ENCODE measurements at places on chromosomes 7 and 10. TPM values are rescaled to one million over a fixed set of nuclear protein-coding genes. Genes with fewer than 3 reads are reported as not detected.

DNA sequence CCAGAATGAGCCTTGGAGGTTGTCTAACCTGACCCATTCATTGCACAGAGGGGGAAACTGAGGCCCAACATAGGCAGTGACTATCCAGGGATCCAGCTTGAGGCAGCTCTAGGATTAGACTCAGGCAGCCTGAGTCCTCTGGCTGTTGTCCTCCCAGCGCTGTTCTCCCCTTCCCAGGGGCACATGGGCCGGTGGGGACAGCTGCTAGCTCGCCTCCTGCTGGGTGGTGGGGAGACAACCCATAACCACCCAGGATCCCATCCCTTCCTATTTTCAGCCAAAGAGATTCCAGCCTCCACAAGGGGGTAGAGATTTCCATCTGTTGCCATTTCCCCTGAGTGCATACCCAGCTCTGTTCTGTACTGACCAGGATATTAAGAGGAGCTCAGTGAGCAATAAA is 145.1 kb upstream of the GPR26 start:
- H3K36me3 ChIP-seq = no peaks in the 10 kb centered on the region
- H3K27me3 ChIP-seq = no peaks in the 10 kb centered on the region
- no peaks in the 10 kb centered on the region for H3K4me1 ChIP-seq
- no peak for DNase-seq
- H3K27ac ChIP-seq = no peak overlapping the region
- no peak overlapping the region for H3K4me3 ChIP-seq

DNA sequence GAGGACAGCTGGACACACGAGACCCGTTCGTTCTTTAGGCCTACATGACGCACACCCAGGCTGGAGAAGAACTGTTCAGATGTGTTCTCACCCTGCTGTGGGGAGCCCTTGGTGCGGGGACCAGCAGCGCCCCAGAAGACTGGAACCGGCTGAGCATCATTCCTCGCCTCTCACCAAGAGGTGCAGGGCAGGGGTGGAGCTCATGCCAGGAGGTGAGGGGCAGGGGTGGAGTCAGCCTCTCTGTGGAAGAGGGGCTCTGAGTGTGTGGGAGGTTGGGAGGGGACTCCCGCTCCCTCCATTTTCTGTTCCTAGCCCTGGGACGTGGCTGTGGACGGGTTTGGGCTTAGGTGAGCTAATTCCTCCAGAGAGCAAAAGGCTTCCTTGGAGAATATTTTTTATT is 66.0 kb upstream of the SHH start:
- no peaks in the 10 kb centered on the region for H3K4me1 ChIP-seq
- H3K4me3 ChIP-seq = no peak overlapping the region
- no peak overlapping the region for H3K27ac ChIP-seq
- H3K36me3 ChIP-seq = no peaks in the 10 kb centered on the region
- H3K27me3 ChIP-seq = peaks cover 4% of the 10 kb centered on the region
- DNase-seq = no peak

Gene FAM25G
- not detected for polyA plus RNA-seq

DNA sequence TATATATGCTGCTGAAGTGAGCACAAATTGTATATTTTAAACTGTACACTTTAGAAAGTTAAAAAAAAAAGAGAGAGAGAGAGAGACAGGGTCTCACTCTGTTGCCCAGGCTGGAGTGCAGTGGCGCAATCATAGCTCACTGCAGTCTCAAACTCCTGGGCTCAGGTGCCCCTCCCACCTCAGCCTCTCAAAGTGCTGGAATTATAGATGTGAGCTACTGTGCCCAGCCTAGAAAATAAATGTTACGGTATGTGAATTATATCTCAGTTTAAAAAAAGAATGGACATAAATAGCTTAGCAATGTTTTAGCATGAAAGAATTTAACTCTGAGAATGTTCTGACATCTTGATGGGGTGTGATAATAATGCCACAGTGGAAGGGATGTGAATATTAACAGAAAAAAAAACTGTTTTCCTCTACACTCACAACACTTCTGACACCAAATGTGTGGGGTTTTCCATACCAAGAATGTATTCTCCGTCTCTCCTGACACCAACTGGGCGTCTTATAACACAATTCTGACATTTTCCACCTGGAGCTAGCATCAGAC is 162.1 kb downstream of the PLCE1 start:
- H3K27me3 ChIP-seq = no peaks in the 10 kb centered on the region
- no peak overlapping the region for H3K27ac ChIP-seq
- no peaks in the 10 kb centered on the region for H3K4me1 ChIP-seq
- H3K36me3 ChIP-seq = no peaks in the 10 kb centered on the region

DNA sequence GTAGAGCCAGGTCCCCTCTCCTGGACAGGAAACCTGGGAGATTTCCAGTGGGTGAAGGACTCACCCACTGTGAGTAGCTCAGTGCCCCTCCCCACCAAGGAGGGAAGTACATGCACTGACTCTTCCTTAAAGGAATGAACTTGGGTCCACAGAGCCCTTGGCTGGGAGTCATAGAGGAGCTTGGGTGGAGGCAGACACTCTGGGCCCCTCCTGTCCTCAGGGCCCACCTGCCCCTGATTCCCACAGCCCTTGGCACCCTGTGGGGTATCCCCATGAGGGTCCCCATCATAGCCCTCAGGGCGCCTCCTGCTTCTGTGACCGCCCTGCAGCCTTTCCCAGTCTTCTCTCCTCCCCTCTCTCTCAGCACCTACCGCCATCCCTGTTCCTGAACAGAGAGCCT is 3.7 kb downstream of the EN2 start:
- no peak overlapping the region for H3K4me3 ChIP-seq
- H3K27ac ChIP-seq = no peak overlapping the region
- peaks cover 13% of the 10 kb centered on the region for H3K4me1 ChIP-seq

- H3K27ac ChIP-seq = no peak overlapping the region
- peaks cover 9% of the 10 kb centered on the region for H3K27me3 ChIP-seq
- no peak for DNase-seq
- peak overlapping the region; percentile 47 for H3K4me3 ChIP-seq
- H3K36me3 ChIP-seq = no peaks in the 10 kb centered on the region
Observed at GRCh38 chr7:12570168-12570533, 369 bp upstream of the SCIN start.

DNA sequence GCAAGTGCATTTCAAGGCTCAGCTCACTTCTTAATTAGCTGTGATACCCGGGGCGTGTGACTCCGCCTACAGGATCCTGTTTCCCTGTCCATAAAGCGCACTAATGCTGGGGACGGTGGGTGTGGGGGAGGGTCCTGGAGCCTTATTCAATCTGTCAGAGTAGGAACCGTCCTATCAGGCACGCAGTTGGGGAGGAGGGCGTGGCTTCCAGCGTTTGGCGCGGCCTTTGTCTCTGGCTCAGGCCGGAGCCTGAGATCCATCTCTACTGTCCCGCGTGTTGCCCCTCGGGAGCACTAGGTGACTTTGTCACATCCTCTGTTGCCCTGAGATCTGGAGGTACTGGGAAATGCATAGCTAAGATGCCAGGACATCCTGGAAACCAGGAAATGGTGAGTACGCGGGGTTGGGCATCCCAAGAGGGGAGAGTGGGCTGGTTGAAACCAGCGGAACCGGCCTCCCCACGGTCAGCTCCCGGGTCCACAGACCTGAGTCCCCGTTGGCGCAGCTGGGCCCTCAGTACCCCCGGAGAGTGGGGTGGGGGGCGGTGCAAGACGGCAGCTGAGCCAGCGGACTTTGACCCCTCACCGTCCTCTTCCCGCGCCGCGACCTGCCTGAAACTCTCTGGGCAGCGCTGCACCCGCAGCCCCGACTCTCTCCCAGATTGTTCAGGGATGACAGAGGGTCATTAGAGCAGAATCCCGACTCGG is 104.4 kb upstream of the ZNF92 start:
- peaks cover 11% of the 10 kb centered on the region for H3K4me1 ChIP-seq
- no peak overlapping the region for H3K27ac ChIP-seq

DNA sequence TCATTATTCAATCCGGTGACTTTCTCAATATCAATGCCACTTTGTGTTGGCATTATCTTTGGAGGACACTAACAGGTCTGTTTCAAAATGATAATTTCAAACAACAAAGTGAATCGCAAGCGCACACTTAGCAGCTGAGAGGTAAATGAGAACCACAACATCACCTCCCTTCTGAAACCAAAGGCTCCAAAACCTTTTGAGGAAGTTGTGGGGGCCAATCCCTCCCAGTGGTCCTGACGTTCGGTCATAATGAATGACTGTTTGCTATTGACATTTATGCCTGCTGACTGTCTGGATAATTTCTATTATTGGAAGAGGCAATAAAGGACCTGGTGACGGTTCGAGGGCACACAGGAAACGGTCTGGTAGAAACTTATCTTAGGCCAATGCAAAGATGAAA is 1.8 kb downstream of the ADARB2 start:
- H3K36me3 ChIP-seq = no peaks in the 10 kb centered on the region
- H3K27ac ChIP-seq = no peak overlapping the region
- peaks cover 11% of the 10 kb centered on the region for H3K27me3 ChIP-seq
- DNase-seq = no peak

Gene NKX2-3
- not detected for polyA plus RNA-seq

Gene CALCR
- not detected for polyA plus RNA-seq

GRCh38 chr7:83271212-83272099 is 108.8 kb upstream of the PCLO start:
- no peaks in the 10 kb centered on the region for H3K4me1 ChIP-seq
- DNase-seq = no peak
- no peaks in the 10 kb centered on the region for H3K36me3 ChIP-seq
- no peak overlapping the region for H3K27ac ChIP-seq
- H3K4me3 ChIP-seq = no peak overlapping the region
- no peaks in the 10 kb centered on the region for H3K27me3 ChIP-seq

GRCh38 chr7:49150486-49150885 is 226.1 kb downstream of the CDC14C start:
- H3K36me3 ChIP-seq = no peaks in the 10 kb centered on the region
- no peaks in the 10 kb centered on the region for H3K27me3 ChIP-seq
- H3K4me1 ChIP-seq = no peaks in the 10 kb centered on the region
- H3K4me3 ChIP-seq = no peak overlapping the region
- DNase-seq = no peak

GRCh38 chr7:2022737-2023250 is 210.0 kb downstream of the MAD1L1 start:
- no peak for DNase-seq
- H3K27ac ChIP-seq = no peak overlapping the region
